ENCODE measurements at places on chromosomes 1 and 21. TPM values are rescaled to one million over a fixed set of nuclear protein-coding genes. Genes with fewer than 3 reads are reported as not detected.
A peak's percentile ranks its signal among the peaks of the same experiment; 100 is the strongest.

The CACHD1 gene
- 3.9 TPM for total RNA-seq

GRCh38 chr1:205536759-205537361, 32.4 kb downstream of the CDK18 start:
- DNase-seq: peak; percentile 55

DNA sequence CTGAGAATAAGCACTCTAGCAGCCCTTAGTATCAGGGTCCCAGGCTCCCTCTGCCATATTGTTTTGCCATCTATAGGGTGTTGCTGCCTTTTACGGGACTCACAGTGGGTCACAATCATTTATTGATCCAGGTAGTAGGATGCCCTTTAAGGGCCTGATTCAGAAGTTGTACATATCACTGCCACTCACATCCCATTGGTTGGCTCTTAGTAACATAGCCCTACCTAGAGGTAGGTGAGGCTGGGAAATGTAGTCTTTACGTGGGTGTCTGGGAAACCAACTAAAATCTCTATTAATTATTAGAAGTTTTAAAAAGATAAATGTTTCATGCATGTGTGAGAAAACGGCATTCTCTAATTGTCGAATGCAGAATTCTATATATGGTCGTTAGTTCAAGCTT, 78.8 kb upstream of the ATP5PO start:
- DNase-seq: no peak

- no peak for DNase-seq
These were observed 23.8 kb upstream of the AJAP1 start for GRCh38 chr1:4630561-4630960.

- no peak for DNase-seq
These were observed 3.3 kb downstream of the KPNA6 start for GRCh38 chr1:32111040-32111623.

The PRAMEF14 gene
- not detected for total RNA-seq

The FAM151A gene
- not detected for total RNA-seq

The BEND5 gene
- not detected for total RNA-seq

DNA sequence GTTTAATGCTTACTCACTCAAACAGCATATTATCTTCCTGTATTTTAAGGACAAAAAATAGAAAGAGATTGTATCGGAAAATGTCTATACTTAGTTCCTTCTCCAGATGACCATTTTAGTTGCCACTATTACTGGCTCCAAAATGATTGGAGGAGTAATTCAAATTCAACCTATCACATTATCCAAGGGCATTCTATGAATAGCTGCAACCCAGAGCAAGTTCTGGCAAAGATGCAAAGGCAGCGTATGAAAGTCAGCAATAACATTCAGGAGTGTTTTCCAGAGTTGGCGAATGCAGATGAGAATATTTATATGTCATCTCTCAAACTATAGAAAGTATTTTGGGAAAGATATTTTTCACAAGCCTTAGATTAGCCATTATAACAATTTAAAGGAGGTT, 389.8 kb upstream of the ADGRL2 start:
- no peak for DNase-seq

GRCh38 chr1:33031506-33031905, 5.2 kb downstream of the AK2 start:
- DNase-seq: no peak

GRCh38 chr1:1677718-1678580, 14.6 kb downstream of the SLC35E2B start:
- no peak for DNase-seq

- no peak for DNase-seq
These were observed 20.7 kb upstream of the IKBKE start for GRCh38 chr1:206449565-206449964.

The SLC2A5 gene
- total RNA-seq: 0.61 TPM

The CNIH3 gene
- total RNA-seq: 3.4 TPM

GRCh38 chr1:217052196-217052595, 329.0 kb upstream of the ESRRG start:
- no peak for DNase-seq

DNA sequence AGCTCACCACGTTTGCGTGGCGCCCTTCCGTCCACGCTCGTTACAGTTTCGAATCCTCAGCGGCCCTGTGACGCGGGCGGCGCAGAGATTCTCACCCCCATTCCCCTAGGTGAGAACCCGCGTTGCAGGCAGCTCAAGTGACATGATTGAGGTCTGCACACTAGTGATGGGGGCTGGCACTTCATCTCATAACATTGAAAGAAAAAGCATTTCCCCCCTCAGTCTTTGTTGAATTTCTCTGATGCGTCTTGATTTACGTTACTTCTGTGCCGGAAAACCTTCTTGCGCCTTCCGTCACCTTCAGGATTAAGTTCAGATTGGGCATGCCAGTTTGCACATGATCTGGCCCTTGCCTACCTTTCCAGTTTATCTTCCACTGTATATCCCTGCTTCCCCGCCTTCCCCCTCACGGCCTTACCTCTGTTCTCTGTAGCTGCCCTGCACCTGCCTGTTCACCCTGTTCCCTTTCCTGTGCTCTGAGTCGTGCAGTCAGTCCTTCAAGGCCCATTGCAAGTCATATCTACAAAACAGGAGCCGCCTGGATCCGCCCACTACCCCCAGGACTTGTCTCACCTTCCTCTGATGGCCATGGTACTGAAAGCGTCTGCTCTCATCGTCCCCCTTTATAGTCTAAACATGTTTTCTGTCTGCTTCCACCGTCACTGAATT, 1.1 kb downstream of the CTPS1 start:
- DNase-seq: peak; percentile 41

DNA sequence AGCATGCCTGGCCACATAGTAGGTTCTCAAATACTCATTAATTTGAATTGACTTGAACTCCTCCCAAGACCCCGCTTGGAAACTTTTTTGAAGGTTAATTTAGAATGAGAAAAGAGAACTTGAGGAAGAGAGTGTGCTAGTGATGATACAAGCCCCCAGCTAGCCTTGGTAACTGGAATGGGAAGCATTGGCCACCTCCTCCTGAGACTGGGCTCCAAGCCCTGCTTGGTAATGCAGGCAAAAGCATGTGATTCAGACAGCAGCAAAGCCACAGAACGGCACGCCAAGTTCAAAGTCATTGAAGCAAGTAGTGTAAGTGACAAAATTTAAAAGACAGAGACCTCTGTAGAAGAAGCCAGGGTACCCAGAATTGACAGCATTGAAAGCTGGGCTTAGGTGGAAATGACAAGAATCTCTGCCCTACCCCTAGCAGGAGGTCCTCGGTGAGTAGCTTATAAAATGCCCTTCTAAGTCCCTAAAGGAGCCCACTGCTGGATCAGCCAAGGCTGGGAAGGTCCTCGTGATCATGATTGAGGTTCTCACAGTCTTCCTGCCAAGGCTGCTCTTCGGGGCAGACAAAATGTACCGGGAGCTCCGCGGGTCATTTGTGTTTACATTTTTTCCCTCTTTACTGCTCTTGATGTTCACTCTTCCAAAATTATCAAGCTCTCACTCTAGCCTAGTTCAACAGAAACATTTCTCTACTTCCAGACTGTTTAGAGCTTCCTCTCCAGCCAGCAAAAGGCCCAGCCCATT, 99.4 kb downstream of the TSEN15 start:
- DNase-seq: no peak

The UBASH3A gene
- total RNA-seq: not detected

The KLF17 gene
- total RNA-seq: not detected

The NLRP3 gene
- total RNA-seq: 0.42 TPM

The CHRM3 gene
- 0.56 TPM for total RNA-seq

GRCh38 chr1:212608959-212609700, 569 bp downstream of the ATF3 start:
- DNase-seq: peak; percentile 65

GRCh38 chr1:94736073-94736472, 84.1 kb upstream of the SLC44A3 start:
- no peak for DNase-seq

The VPS26C gene
- 38.5 TPM for total RNA-seq

DNA sequence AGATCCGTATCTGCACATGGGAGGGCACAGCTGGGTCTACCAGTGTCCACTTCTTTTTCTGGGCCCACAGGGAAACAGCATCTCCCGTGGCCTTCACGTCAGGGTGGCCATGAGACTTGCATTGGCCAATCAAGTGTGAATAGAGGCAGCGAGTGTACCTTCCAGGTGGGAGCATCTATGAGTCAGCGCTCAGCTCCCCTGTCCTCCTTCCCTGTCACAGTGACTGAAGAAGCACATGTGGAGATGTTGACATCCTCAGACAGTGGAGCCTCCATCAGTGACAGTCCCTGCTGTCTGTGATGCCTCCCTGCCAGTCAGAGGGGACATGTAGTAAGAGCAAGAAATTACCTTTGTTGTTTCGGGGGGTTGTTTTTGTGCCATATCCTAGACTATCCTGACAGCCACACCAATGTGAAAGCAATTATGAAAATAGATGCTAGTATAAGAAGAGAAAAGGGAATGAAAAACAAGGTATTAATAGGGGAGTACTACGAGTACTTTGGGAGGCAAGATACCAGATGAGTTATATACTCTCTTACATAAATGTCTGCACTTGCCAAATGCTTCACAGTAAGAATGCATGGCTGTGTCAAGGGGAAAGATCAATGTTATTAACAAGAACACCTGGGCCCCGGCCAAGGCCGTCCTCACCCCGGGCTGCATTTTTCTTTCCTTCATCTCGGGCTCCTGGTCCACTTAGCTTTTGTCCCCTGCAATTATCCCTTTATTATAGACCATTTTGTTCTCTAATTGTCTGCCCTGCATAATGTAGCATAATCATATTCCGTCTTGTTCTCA, 86.0 kb downstream of the MATN1 start:
- DNase-seq: no peak

DNA sequence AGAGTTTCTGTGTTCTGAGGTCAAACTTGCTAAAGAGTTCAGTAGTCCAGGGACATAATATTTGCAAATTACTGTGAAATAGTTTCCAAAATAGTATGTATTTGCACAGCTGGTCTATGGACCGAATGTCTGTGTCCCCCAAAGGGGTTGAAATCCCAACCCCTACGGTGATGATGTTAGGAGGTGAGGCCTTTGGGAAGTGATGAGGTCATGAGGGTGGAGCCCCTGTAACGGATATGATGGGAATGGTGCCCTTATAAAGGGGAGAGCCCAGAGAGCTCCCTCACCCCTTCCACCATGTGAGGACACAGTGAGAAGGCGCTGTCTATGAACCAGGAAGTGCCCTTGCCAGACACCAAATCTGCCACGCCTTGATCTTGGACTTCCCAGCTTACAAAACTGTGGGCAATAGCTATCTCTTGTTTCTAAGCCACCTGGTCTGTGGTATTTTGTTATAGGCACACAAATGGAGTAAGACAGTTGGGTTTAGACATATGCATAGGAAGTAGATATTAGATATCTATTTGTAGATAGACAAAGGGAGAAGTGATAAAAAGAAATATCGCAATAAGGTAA, 21.7 kb downstream of the RNF187 start:
- DNase-seq: no peak

DNA sequence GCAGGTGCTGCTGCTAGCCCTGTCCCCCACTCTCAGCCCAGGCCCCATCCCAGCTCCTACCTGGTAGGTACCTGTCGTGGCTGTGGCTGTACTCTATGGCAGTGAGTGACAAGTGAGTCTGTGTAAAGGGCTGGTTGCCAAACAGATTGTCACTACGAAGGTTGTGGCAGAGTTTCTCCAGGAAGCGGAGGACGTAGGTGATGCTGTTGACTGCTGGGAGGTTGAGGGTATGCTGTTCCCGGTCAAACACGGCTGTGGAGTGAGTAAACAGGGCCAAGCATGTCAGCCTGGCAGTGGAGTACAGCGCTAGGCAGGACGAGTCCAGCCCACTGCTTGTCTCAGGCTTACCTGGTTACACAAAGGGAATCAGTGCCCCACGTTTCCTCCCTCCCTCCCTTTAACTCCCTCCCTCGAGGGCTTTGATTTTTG, 24.8 kb upstream of the SLFNL1 start:
- peak; percentile 45 for DNase-seq

DNA sequence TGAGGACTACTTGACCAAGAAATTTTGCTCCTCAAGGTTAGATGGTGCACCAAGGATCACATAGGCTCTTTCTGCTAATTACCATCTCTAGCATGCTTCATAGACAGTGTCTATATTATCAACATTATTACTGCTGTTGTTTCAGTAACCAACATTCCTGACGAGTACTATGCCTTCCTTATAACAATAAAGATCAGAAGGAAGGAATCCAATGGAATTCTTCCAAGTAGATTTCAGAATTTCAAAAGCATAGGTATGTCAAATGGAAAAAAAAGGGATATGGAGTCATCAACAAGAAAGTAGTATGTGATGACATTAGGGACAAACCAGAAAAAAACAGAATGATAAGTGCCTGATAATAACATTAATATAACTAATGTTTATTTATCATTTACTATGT, 39.6 kb upstream of the LPGAT1 start:
- no peak for DNase-seq

DNA sequence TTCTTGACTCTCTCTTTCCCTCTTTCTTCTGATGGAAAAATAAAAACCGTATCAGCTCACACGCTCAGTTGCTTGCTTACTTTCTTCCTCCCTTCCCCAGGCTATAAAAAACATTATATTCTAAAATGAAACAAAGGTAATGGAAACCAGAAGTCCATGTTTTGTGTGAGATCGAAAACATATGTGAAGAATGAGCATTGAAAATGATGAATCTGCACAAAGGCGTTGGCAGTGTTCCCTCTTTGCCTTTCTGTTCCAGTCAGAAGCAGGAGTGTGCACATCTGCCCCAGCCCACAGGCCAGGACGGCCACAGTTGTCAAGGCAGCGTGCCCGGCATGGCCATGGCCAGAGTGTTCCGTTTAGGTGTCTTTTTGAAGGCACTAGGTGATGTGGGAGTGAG, 185.3 kb upstream of the USP24 start:
- no peak for DNase-seq

DNA sequence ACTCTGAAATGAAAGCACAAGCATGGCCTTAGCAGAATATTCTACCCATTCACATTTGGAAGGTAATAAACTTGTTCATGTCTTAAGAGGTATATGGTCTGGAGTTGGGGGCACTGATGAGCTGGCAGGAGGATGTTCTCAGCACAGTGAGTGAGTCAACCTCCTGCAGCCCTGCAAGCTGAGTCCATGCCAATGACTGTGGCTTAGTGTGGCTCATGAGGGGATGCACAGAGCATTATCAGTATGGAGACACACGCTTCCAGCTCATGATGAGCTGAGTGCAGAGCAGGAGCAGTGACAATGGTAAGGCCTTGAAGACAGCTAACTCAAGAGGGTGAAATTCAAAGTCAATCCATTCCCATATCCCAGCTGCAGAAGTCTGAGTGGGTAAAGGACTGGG, 102.3 kb downstream of the TNFSF18 start:
- DNase-seq: peak; percentile 82

GRCh38 chr1:228274452-228275178, 66.8 kb downstream of the OBSCN start:
- no peak for DNase-seq

- DNase-seq: no peak
These were observed 5.4 kb downstream of the ARTN start for GRCh38 chr1:43938892-43939587.

GRCh38 chr21:32599091-32599490, 13.1 kb downstream of the CFAP298 start:
- no peak for DNase-seq

GRCh38 chr1:27931759-27932158, 3.0 kb upstream of the SMPDL3B start:
- peak; percentile 34 for DNase-seq

- DNase-seq: peak; percentile 96
These were observed 9.9 kb upstream of the NCF2 start for GRCh38 chr1:183600136-183600535.

Data from MCF 10A (cell line).